ENCODE measurements at places on chromosomes 1 and 21. TPM values are rescaled to one million over a fixed set of nuclear protein-coding genes. Genes with fewer than 3 reads are reported as not detected.

The CCDC30 gene
- 1.0 TPM for total RNA-seq

DNA sequence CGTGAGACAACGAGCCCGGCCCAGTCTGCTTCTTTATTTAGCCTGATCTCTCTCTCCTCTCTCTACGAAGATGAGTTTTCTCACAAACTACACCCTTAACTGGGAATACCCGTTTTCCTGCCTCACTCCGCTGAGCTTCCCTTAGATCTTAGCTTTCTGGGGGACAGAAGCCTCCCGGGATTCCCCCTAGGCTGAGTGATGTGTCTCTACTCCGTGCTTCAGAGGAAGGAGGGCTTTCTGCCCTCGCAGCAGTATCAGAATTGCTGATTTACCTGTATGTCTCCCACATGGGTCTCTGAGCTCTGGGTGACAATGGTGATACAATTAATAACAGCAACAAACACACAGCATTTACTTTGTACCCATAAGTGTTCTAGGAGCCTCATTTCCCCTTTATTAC, 1.0 kb downstream of the ZBTB17 start:
- DNase-seq = no peak
- H3K27ac ChIP-seq = peak overlapping the region; percentile 93
- H3K36me3 ChIP-seq = peaks cover 39% of the 10 kb centered on the region
- peaks cover 2% of the 10 kb centered on the region for H3K27me3 ChIP-seq
- peak overlapping the region; percentile 86 for H3K4me3 ChIP-seq
- H3K4me1 ChIP-seq = peaks cover 62% of the 10 kb centered on the region

DNA sequence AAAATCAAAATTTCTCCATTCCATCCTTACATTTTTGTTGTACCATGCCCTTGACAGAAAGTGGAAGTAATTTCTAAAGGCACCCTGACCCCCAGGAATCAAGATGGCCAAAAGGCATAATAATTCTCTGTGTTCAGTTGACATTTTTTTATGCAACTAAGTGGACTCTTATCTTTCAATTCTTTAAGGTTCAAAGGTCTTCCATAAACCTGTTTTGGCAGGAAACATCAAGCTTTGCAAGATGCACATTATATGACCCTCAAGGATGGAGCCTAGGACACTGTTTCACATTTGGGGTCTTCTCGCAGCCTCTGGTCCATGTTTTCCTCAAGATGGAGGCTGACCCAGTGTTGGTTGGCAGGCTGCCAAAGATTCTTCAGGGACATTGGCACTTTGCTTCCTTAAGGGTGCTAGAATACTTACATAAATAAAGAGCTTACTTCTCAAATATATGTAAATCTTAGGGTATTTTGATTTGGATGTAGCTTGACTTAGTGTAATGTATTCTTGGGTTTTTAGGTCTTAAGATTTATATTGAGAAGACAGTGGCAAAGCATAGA, 48.0 kb upstream of the COG2 start:
- H3K27ac ChIP-seq = no peak overlapping the region
- H3K27me3 ChIP-seq = no peaks in the 10 kb centered on the region
- no peaks in the 10 kb centered on the region for H3K36me3 ChIP-seq
- no peak overlapping the region for H3K4me3 ChIP-seq

- H3K4me1 ChIP-seq = peaks cover 96% of the 10 kb centered on the region
- no peak overlapping the region for H3K27ac ChIP-seq
- DNase-seq = no peak
- no peaks in the 10 kb centered on the region for H3K27me3 ChIP-seq
- H3K36me3 ChIP-seq = peaks cover 11% of the 10 kb centered on the region
Observed at GRCh38 chr21:42231756-42232155, 12.8 kb downstream of the ABCG1 start.

The PRAMEF18 gene
- total RNA-seq = not detected

GRCh38 chr1:81974883-81975555, 174.3 kb downstream of the ADGRL2 start:
- no peak overlapping the region for H3K27ac ChIP-seq
- H3K36me3 ChIP-seq = no peaks in the 10 kb centered on the region
- no peaks in the 10 kb centered on the region for H3K27me3 ChIP-seq
- DNase-seq = no peak
- H3K4me1 ChIP-seq = no peaks in the 10 kb centered on the region

- H3K4me3 ChIP-seq = no peak overlapping the region
- DNase-seq = no peak
- H3K27me3 ChIP-seq = no peaks in the 10 kb centered on the region
- peaks cover 2% of the 10 kb centered on the region for H3K36me3 ChIP-seq
- no peak overlapping the region for H3K27ac ChIP-seq
- peaks cover 20% of the 10 kb centered on the region for H3K4me1 ChIP-seq
Observed at GRCh38 chr1:16903054-16903453, 7.3 kb downstream of the RNU1-2 start.

The LAMB3 gene
- total RNA-seq = 18.3 TPM

GRCh38 chr1:50593515-50593914, 170.3 kb upstream of the DMRTA2 start:
- no peak for DNase-seq
- no peaks in the 10 kb centered on the region for H3K4me1 ChIP-seq
- H3K27ac ChIP-seq = no peak overlapping the region
- no peak overlapping the region for H3K4me3 ChIP-seq
- H3K36me3 ChIP-seq = peaks cover 13% of the 10 kb centered on the region
- no peaks in the 10 kb centered on the region for H3K27me3 ChIP-seq

DNA sequence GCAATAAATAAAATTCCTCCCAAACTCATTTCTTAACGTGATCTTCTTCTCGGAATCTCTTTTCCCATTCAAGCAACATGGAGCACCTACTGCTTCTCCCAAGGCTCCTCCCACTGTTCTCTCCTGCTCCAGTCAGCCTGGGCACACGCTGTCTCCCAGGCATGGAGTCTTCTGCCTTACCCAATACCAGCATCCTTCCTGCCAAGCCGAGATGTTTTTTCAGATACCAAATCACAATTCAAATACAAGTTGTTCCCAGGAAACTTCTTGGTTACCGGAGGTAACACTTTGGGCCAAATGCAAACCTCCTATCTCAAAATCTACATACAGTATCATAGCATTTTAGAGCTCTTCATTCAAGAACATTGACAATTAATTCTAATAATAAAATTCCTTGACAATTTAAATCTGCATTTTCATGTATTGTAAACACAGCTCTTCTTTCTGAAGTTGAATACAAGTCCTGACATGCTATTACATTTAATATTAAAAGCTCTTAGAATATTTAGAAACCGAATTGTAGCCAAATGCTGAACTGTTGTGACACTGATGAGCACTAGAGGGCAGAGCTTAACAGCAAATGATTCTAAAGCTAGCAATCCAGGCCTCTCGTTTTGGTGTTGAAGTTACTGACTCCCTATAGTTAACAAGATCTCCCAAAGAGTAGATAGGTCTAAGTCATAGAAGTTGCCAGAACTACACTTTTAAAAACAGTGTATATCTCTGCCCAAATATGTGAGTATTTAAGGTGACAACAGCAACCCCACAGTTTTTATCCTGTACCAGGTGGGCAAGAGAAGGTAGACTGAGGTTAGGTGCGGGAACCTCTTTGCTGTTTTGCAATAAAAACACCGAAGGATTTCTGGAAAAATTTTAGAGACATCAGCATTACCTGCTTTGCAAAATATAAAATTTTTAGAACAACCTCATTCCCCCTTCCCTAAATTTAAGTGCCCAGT, 52.3 kb downstream of the BCAR3 start:
- peak; percentile 24 for DNase-seq
- no peaks in the 10 kb centered on the region for H3K36me3 ChIP-seq
- peaks cover 7% of the 10 kb centered on the region for H3K27me3 ChIP-seq
- no peak overlapping the region for H3K27ac ChIP-seq
- H3K4me3 ChIP-seq = no peak overlapping the region

GRCh38 chr1:33180911-33181890, 642 bp downstream of the TRIM62 start:
- peaks cover 19% of the 10 kb centered on the region for H3K27me3 ChIP-seq
- peak overlapping the region; percentile 87 for H3K4me3 ChIP-seq
- peaks cover 28% of the 10 kb centered on the region for H3K4me1 ChIP-seq
- peak overlapping the region; percentile 81 for H3K27ac ChIP-seq
- peaks cover 4% of the 10 kb centered on the region for H3K36me3 ChIP-seq

GRCh38 chr1:234246638-234247116, 126.6 kb upstream of the COA6 start:
- no peak overlapping the region for H3K27ac ChIP-seq
- DNase-seq = no peak
- no peak overlapping the region for H3K4me3 ChIP-seq
- peaks cover 3% of the 10 kb centered on the region for H3K36me3 ChIP-seq
- peaks cover 13% of the 10 kb centered on the region for H3K4me1 ChIP-seq

- no peaks in the 10 kb centered on the region for H3K27me3 ChIP-seq
- H3K4me1 ChIP-seq = peaks cover 5% of the 10 kb centered on the region
- H3K36me3 ChIP-seq = peaks cover 4% of the 10 kb centered on the region
- no peak for DNase-seq
Observed at GRCh38 chr1:226960256-226960655, 20.2 kb downstream of the COQ8A start.

DNA sequence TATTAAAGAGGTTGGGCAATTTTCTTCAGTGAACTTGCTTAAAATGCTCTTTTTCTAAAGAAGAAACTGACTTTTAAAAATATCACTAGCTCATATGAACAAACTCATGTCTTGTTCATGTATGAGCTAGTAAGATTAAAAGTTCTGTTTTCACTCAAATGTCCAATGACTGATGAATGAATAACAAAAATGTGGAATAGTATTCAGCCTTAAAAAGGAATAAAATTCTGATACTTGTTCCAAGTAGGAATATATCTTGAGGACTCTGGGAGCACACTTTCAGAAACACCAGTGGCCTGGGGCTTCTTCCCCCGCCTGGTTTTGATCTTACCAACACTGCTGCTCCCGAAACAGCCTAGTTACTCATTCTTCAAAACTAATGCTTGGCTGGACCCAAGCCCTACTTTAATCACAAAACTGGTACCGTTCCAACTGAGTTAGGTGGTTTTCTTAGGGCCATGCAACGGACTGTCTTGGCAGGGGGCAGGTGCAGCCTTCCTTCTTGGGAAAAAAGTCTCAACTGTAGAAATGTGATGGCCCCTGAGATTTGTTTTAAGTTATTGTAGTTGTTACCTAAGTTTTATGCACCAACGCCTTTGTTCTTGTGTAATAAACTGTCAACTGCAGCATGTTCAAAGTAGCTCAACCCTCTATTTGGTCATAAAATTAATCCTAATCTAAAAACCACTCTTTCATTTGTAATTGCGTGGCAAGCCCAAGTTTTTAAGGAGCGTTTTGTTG, 116.0 kb downstream of the ETS2 start:
- H3K27ac ChIP-seq = no peak overlapping the region
- no peaks in the 10 kb centered on the region for H3K36me3 ChIP-seq
- no peak overlapping the region for H3K4me3 ChIP-seq
- no peak for DNase-seq
